Activated naive CD8-positive, alpha-beta T cell treated with anti-CD3 and anti-CD28 coated beads for 36 hours (primary cell): ENCODE measurements at places on chromosomes 4 and X.

DNA sequence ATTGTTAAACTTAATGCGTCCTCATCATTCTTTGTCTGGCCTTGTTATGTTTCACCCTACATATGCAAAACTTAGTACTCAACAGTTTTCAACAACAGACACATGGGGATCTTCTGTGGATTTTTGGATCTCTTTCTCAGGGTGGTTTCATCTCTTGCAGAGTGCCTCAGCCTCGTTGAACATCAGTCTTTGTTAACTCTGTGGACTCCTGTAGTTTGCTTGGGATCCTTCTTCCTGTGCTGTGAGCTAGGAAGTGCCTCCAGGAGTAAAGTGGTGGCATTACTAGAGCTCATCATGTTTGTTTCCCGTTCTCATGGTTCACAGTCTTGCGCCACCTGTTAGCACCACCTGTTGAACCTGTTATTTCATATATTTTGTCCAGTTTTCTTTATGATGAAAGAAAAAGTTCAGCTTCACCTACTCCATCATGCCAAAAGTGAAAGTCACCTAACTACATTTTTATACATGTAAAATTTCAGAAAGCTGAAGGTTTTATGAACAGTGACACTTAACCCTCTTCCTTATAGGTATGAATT lies 27.5 kb upstream of the NDUFC1 start:
- no peak for DNase-seq

DNA sequence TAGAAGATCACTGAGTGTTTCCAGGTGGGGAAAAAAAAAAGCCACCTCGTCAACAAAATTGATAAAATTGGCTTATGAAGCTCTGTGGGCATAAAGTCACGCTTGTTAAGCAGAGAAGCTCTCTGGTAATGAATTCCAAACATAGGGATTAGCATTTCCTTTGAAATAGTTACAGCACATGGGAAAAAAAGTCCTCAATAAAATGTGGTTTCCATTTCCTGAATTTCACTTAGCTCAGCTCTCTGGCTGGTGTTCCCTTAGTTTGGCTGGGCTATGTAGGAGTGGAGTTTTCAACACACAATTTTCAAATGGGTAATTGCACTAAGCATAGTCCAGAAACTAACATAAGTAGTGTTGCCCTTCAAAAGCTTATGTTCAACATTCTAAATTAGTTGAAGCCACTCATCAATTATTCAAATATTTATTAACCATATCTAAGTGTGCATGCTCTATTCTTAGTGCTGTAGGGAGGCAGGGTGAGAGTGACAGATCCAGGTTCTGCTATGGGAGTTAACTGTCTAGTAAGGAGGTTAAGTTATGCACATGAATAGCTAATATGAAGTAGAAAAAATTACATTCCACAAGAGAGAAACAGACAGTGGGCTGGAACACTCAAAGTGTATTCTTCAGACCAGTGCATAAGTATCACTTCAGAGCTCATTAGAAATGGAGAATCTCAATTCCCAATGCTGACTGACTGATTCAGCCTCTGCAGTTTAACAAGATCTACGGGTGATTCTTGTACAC lies 445.7 kb downstream of the SMARCA1 start:
- DNase-seq, result no peak

GRCh38 chr4:128333309-128334018 lies 45.9 kb upstream of the PGRMC2 start:
- no peak for DNase-seq

GRCh38 chr4:175531405-175532091 lies 280.5 kb downstream of the GPM6A start:
- DNase-seq, result no peak

DNA sequence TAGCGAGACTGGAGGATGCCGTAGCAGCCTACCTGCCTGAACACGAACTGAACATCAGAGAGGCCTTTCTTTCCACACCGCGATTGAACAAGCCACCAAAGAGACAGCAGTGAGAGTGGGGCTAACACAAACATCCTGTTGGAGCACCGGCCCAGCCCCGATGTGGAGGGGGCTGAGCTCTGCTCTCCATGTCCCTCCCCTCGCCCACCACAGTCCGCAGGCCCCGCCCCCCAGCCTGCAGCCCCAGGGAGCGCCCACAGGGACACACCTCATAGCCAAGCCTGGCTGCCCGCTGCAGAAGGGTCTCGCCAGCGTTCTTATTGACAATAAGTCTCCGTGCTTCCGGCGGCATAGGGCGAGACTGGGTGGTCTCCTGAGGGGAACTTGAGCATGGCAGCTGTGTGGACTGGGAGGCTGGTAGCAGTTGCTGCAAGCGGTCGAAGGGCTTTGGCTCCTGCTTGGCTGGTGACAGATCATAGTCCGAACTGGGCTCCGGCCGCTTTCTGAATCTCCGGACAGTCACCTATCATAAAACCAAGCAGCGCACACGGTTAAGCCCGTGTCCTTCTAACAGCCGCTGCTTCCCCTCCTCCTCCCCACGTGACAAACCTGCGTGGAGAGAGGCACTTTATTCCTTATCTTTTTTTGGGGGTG lies 35.8 kb downstream of the BCOR start:
- peak; percentile 33 for DNase-seq

DNA sequence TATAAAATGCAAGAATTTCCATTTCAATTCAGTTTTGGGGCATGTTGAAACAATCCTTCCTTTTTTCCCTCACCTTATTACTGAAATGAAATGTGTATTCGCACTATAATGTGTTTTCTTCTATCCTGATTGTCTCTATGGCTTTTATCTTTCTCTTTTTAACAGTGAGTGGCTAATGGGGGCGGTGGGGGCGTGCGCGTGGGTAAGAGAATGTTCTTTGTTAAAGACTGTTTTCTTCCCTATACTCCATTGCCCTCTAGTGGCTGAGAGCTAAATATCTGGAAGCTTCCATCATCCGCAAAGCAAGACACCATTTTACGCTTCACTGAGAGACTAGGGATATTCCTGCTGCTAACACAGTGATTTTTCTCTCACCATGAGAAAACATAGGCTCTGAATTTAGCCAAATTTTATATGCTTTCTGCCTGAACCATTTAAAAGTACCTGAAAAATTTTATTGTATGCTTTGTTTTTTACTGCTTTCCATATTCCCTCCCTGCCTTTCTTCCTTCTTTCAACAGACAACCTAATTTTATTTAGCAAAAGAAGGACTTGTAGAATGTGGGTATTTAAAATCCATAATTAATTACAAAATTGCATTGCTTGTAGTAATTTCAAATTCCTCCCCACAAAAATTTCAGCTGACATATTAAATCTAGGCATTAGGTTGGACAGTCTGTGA lies 194.0 kb downstream of the GASK1B start:
- peak; percentile 4 for DNase-seq

- DNase-seq, result no peak
Observed at GRCh38 chr4:47482326-47482725, 2.7 kb upstream of the ATP10D start.

GRCh38 chrX:70134116-70134477 lies 850 bp downstream of the IGBP1 start:
- no peak for DNase-seq

GRCh38 chr4:38241541-38241940 lies 281.3 kb downstream of the PTTG2 start:
- no peak for DNase-seq

DNA sequence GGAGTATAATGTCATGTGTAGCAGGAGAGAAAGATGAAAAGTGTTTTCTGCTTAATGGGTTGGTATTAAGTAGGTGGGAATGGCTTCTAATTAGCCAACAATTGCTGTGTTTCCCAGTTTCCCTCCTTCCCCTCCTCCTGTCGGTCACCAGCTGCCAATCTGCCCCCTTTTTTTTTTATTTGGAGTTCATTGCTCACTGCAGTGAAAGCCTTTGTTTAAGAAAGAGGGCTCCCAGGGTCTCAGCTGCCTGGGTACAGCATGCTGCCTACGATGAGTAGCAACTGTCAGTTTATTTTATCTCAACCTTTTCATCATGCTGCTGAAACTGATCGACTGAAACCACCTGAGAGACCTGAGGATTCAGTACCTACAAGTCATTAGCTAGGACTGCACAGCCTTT lies 149.0 kb downstream of the POU4F2 start:
- DNase-seq, result no peak

GRCh38 chr4:7761312-7761711 lies 178.3 kb downstream of the AFAP1 start:
- DNase-seq, result no peak

- no peak for DNase-seq
Observed at GRCh38 chr4:13329963-13330362, 154.2 kb downstream of the RAB28 start.

GRCh38 chr4:110085131-110085530 lies 113.3 kb downstream of the ELOVL6 start:
- DNase-seq, result no peak

- no peak for DNase-seq
Observed at GRCh38 chrX:13177921-13178566, 133.6 kb upstream of the FAM9C start.

DNA sequence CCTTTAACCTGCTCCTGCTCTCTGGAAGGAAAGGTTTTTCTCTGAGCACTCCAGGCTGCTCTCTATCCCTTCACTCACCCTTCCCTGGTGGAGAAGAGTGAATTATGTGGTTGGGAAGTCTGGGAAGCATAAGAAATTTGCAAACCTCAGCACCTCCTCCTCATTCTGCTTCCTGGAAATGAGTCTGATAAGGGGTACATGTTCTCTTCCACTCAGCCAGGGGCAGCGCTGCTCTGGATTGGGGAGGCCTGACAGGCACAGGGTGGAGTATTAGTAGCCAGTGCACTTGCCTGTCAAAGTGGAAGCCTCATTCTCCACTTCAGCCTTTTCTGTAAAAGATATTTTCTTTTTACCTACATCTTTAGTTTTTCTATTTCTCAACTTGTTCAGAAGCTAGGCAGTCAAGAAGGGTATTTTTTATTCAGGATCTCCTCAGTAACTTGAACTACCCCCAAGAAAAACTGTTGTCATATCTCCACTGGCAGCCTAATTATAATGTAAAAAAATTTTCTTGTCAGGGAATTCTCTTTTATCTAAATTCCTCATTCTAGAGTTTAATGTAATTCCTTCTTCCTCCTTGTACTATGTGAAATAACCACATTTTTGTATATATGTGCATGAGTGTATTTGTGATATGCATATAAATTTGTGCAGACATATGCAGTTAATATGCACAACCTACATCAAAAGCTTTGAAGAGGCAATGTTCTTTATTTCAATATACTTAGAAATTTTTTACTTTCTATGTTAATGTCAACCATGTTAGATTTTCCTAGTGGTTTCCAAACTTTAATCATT lies 15.3 kb downstream of the ADAMTS3 start:
- no peak for DNase-seq

DNA sequence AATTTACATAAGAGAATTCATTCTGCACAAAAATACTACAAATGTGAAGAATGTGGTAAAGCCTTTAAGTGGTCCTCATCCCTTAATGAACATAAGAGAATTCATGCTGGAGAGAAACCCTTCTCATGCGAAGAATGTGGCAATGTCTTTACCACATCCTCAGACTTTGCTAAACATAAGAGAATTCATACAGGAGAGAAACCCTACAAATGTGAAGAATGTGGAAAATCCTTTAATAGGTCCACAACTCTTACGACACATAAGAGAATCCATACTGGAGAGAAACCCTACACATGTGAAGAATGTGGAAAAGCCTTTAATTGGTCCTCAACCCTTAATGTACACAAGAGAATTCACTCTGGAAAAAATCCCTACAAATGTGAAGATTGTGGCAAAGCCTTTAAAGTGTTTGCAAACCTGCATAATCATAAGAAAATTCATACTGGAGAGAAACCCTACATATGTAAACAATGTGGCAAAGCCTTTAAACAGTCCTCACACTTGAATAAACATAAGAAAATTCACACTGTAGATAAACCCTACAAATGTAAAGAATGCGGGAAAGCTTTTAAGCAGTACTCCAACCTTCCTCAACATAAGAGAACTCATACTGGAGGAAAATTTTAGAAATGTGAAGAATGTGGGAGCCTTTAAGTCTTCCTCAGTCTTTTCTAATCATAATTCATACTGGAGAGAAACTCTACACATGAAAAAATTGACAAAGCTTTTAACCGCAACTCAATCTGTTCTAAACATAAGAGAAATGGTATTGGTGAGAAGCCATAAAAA lies 37.4 kb downstream of the ZNF718 start:
- no peak for DNase-seq

GRCh38 chrX:108148524-108148923 lies 56.9 kb downstream of the ATG4A start:
- DNase-seq, result peak; percentile 7

GRCh38 chr4:122531514-122531913 lies 75.0 kb upstream of the IL2 start:
- DNase-seq, result no peak

GRCh38 chr4:17450269-17450804 lies 61.6 kb downstream of the QDPR start:
- DNase-seq, result no peak

- peak; percentile 12 for DNase-seq
Observed at GRCh38 chr4:94452476-94453371, 982 bp downstream of the PDLIM5 start.

GRCh38 chr4:8704632-8705031 lies 112.1 kb downstream of the CPZ start:
- no peak for DNase-seq

DNA sequence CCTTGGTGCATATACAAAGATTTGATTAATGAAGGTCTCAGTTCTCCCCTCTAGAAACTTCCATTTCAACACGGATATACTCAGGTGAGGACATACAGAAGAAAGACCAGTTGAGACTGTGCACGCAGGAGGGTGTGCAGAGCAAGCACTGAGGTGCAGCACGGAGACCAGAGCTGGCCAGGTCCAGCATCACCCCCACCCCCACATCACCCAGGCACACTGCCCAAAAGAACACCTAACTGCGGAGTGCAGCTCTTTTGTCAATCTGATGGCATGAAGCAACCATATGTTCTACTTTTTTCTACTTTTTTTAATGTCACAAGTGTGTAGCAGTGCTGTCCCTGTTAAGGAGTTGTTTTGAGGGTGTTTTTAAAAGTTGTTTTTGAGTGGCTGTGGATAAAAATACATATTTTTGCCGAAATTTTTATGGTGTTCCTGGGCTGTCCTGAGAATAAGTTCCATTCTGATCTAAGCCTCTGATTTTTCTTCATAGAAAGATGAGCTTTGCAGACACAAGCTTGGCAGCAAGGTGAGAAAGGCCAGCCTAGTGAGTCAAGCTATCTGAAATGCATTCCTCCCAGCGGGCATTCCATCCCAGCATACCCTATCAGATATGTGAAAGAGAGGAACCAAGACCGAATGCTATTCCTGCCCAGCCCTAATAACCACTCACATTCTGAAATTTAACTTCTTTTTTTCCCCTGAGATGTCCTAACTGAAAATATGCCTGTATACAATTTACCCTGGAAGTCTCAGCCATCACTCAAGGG lies 173.7 kb downstream of the PTTG2 start:
- DNase-seq, result no peak

- no peak for DNase-seq
Observed at GRCh38 chr4:76548704-76549103, 113.7 kb downstream of the SHROOM3 start.

GRCh38 chr4:101201421-101201820 lies 145.9 kb downstream of the PPP3CA start:
- DNase-seq, result no peak
